ENCODE measurements at places on chromosomes 11 and 22.

DNA sequence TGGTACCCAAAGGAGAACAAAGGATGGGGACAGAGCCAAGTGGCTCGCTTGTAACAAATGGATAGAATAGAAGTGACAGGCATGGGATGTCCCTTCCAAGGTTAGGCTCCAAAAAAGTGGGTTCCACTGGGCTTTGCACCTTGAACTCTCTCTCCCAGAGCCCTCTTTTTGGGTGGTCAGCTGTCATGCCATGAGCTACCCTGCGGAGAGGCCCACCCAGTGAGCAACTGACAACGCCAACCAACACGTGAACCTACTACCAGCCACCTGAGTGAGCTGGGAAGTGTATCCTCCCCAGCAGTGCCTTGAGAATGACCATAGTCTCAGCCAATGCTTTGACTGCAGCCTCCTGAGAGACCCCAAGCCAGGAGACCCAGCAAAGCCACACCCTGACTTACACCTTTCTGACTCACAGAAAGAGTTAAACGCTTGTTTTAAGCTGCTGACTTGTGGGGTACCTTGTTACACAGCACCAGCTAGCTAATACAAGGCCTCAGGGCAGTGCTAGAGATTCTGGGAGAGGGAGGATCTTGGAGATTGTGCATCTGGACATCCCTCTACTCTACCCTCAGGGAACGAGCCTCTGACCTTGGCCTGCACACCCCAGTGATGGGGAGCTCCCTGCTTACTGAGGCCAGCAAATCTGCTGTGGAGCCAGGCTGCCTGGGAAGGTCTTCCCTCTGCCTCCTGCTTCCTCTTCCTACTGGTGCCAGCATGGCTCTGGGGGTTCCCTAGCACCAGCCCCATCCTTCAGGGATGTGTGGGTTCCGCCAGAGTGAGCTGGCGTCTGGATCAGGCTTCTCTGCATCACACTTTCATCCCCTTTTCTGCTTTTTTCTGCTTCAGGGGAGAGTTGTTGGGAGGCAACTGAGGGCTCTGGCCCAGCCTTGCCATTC lies 29.1 kb upstream of the RFPL3 start:
- DNase-seq, result no peak

- peak; percentile 32 for DNase-seq
These were observed 8.7 kb upstream of the ANKRD13D start for GRCh38 chr11:67280341-67280787.

DNA sequence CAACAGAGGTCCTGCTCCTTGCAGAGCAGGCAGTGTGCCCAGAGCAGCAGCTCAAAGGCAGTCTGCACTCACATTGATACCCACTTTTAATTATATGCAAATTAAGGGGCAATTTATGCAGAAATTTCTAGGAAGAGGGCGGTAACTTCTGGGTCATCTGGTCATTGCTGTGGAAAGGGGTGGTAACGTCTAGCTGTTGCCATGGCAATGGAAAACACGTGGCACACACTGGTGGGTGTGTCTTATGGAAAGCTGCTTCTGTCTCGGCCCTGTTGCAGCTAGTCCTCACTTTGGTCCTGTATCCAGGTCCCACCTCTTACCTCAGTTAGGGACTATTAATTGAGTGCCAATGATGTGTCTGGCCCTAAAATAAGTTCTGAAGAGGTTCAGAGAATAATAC lies 36.8 kb downstream of the BARX2 start:
- DNase-seq, result no peak

DNA sequence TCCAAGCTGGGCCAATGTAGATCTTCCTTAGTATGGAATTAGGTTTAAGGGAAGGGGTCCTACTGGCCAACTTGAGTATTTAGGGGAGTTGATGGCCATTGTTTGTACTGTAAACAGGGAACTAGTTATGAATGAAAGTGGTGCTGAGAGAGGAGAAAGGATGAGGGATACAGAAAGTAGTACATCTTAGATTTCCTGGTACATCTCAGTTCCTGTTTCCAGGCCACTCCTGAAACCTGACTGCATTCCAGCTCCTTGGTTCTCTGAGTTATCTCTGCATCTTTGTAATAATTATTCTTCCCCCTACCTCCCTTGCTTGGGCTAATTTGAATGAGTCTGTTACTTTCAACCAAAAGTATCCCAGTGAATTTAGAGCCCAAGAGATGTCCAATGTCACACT lies 30.1 kb downstream of the MIAT start:
- no peak for DNase-seq

DNA sequence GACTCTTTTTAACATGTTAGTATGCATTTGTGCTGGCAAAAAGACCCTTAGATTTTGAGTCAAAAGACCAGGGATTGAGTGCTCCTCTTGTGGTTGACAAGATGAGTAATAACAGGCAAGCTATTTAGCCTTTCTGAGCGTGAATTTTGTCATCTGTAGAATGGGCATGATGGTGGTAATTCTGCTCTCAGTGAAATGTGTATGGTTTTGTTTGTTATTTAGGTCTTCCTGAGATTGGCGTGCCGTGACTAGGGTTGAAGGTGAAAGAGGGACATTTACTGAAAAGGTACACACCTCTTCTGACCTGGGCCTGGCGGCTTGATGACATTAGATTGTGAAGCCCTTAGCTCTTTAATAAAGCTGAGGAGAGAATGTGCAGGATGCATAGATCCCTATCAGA lies 8.4 kb upstream of the CEP295 start:
- DNase-seq, result no peak

DNA sequence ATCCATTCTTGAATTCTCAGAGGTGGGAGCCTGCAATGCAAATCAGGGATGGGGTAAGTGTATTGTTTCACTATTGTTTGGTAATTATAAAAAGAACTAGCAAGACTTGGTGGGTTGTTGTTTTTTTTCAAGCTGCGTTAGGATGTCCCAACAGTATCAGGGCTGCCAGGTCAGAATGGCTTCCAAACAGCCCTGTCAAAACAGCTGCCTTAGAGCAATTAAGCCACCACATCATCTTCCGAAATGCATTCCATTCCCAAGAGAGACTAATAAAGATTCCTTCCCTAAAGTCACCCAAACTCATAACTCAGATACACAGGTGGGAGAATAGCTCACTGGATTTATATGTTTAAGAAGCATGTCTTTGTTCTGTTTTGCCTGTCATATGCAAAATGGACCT lies 23.5 kb downstream of the BBOX1 start:
- no peak for DNase-seq
